ENCODE measurements at places on chromosomes 5 and 9.

DNA sequence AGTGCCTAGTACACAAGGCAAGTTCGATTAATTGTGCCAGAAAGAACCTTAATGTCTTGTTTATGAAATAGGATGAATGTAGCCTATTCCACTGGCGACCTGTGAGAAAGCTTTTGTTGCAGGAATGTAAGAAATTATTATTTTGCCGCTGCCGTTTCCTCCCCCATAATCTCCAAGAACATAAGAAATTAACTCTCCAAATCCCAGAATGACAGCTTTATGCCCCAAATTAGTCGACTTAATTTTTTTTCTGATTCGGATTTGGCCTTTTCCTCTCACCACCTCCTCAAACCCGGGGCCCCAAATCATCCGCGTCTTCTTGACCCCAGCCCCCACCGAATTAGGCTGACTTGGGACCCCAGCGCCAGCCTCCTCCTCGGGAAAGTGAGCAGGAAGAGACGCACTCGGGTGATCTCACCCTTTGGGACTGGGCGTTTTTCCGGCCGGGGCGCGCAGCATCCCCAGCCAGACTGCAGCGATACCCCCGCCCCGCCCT is 682 bp upstream of the SPTAN1 start:
- DNase-seq: no peak

DNA sequence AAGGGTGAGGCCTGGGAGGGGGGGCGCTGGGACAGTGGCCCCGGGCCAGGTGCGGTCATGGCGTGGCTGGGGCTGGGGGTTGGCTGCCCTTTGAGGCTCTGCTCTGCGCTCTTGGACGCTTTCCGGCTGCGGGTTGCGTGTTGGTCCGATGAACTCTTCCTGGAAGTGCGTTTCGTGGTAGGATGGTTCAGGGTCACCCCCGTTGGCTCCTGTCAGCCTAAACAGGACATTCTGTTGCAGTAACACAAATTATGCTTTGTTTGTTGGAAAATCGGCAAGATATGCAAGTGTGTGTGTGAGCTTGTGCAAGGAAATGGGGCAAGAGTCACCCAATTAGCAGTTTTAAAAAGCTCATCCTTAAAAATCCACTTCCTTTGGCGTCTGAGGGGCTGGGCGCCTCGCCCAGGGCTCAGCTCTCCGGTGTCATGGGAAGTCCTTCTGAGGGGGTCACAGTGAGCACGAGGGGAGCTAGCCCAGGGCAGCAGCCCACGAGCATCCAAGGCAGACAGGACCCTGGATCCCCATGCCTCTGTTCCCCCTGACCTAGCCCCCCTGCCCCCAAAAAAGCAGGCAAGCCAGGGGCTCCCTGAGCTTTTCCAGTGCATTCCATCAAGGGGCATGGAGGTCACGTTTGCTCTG is 22.2 kb upstream of the RNU6ATAC start:
- no peak for DNase-seq

DNA sequence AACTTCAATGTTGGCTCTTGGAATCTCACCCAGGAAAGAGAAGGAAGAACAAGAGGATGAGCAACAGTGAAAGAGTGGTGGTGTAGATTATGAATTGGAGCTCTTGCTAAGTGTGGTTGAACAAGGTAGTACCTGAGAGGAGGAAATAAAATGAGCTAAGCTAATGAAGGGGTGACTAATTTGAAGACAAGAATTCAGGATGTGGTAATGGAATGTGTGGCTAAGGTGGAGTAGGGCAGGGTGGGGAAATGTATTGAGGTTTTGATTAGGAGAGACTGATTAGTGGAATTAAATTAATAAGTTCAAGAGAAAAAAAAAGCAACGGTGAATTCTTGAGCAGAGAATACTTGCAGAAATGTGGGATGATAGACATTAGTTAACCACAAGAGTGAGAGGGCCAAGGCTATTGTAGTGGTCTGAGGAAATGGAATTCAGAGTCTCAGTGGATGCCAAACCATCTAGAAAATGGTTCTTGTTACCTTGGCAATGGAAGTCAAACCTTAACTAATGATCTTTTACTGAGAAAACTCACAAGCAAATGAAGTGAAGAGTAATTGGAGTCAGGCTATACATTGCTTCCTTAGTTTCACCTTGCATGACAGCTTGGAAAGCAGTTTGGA is 648.3 kb upstream of the ZNF608 start:
- no peak for DNase-seq

GRCh38 chr5:119270960-119271757 is 84.7 kb upstream of the TNFAIP8 start:
- DNase-seq: no peak

GRCh38 chr9:36787709-36788108 is 215.0 kb downstream of the MELK start:
- no peak for DNase-seq

GRCh38 chr5:9707732-9708462 is 77.7 kb upstream of the TAS2R1 start:
- DNase-seq: no peak

DNA sequence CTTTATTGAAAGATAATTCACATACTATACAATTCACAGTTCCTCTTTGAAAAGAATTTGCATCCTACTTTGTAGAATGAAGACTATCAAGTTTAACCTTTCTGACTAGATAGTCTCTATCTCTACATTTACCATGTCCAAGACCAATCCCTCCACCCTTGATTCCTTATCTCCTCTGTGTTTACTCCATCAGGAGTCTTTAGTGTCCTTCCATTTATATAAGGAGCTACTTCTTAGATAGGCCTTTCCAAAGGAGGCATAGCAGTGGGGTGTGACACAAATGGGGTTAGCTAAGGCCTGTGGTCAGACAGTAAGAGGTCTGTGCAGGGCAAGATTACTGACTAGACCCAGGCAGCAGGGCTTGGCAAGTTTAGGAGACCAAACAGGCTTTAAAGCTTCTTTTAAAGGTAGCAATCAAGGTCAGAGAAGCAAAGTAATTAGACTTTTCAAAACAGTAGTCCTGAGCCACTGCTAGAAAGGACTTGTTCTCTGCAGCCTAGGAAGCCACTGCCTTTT is 11.1 kb upstream of the DMXL1 start:
- DNase-seq: no peak

GRCh38 chr9:118575341-118576070 is 793.7 kb downstream of the BRINP1 start:
- no peak for DNase-seq

- DNase-seq: no peak
Observed at GRCh38 chr9:84146893-84147710, 166.5 kb downstream of the RMI1 start.

DNA sequence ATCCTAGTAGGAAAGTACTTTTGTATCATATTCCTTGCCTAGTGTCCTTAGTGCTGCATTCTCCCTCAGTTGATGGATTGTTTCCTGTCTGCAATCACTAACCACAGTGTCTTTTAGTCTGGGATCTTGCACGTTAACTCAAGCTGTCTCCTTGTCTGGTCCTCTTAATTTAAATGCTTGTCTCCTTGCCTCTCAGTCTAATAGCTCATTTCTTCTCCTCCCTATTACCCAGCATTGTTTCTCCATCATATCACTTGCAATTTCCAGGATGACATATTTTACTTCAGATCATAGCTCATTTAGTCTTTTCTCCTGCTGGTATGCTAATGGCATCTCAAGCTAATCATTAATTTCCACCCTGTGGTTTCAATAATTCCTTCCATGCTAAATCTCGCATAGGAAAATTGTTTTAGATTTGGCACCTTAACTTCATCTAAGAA is 2052.0 kb upstream of the C9orf72 start:
- DNase-seq: no peak

DNA sequence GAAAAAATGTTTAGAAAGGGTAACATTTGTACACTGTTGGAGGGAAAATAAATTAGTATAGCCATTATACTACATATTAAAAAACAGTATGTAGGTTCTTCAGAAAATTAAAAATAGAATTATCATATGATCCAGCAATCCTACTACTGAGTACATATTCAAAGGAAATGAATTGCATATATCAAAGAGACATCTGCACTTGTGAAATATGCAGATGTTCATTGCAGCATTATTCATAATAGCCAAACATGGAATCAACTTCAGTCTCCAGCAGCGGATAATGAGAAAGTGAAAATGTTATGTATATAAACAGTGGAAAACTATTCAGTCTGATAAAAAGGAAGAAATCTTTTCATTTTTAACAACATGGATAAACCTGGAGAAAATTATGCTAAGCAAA is 695.5 kb downstream of the SLCO4C1 start:
- DNase-seq: no peak

- no peak for DNase-seq
Observed at GRCh38 chr5:60687927-60688720, 11.8 kb downstream of the DEPDC1B start.

DNA sequence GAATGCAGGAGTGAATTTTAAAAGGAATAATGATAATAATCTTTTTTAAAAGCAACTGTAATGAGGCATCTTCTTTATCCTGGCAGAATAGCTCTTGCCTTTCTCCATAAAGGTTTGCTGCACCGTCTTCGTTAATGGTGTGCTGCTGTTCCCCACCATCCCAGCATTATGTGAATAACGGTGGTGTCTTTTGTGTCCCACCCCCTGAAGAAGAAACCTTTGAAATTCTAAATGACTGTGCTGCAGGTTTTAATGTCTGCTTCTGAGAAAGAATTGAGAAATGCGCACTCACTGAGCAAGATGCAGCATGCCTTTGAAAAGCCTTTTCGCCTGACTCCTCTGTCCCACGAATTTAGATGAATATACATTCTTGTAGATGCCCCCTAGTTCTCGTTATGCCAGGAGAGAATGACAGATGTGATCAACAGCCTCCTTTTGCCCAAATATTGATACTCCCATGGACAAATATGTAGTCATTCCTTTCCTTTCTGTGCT is 246.1 kb upstream of the ZNF462 start:
- DNase-seq: no peak

- DNase-seq: no peak
Observed at GRCh38 chr9:14958989-14959388, 48.8 kb upstream of the FREM1 start.

- no peak for DNase-seq
Observed at GRCh38 chr9:135674977-135675376, 11.9 kb downstream of the LCN9 start.

DNA sequence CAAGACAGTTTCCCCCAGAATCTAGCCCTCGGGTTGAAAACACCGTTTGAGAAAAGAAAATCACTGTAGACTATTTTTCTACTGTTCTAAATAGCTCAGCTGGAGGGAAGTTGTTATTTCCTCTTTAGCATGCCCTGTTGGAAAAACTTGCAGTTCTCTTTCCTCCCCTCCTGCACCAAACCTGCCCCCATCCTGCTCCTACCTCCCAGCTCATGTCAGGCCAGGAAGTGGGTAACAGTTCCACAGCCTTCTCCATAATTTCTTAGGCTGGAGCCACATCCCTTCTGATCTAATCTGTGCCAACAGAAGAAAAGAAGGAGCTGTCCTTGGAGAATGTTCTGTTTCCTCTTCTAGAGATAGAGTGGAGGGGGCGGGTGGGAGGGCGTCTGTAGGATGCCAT is 437.7 kb downstream of the SPOCK1 start:
- no peak for DNase-seq

GRCh38 chr5:33649549-33650482 is 209.1 kb downstream of the TARS1 start:
- no peak for DNase-seq

- no peak for DNase-seq
Observed at GRCh38 chr9:108953983-108954574, 19.9 kb downstream of the ABITRAM start.

GRCh38 chr9:130024597-130024994 is 18.4 kb downstream of the FNBP1 start:
- DNase-seq: no peak

- no peak for DNase-seq
Observed at GRCh38 chr9:100698945-100699344, 121.1 kb downstream of the CAVIN4 start.

- DNase-seq: no peak
Observed at GRCh38 chr5:76808141-76808691, 10.6 kb upstream of the F2RL1 start.

DNA sequence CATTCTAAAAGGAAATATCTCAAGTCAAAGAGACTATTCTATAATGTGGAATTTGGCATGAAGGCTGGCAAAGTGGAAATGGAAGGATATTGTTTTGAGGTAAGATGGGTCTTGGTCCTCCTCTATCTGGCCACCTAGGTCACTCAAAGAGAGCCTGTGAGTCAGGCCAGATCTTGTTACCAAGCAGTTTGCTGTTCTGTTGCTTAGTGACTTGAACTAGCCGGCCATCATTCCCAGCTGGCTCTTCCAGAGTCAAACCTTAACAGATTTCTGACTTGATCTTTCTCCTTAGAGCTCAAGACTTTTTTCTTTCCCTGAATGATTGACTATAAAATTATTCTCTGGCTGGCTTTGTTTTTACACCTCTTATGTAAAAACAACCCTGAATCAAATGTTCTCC is 136.1 kb downstream of the PDE4D start:
- no peak for DNase-seq

GRCh38 chr5:161167016-161167767 is 315.2 kb upstream of the ATP10B start:
- DNase-seq: no peak

DNA sequence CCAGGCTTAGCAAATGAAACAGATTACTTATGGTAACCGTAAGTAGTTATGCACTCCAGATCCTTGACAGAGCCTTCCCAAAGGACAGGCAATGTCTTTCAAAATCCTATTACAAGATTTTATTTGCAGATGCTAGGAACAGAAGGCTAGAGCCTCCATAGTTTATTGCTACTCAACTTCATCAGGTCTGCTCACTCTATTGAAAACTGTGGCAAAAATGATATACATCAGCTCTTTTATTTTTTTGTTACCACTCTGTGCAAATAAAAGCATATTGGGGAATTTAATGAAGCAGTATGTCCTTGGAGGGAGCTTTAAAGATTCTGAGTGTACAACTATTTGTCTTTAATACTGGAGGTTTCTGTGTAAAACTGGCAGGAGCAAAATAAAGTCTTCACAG is 46.5 kb downstream of the SLC44A1 start:
- DNase-seq: no peak

GRCh38 chr9:134555094-134555650 is 86.4 kb upstream of the COL5A1 start:
- DNase-seq: no peak

DNA sequence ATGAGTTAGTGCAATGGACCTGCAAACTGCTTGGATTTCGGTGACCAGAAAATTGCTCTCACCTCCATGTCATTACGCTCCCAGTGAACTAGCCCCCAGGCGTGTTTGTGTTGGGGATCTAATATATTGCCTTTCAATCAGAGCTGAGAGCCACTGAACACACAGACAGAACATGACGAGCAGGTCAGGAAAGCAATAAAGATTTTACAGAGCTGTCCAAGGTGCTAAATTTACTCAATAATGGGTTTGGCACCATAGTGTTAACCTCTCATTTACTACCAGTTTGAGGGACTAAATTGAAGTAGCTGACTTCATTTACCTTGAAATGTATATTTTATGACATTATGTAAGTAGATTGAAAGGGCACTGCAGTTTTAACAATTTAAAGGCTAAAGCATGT is 383.0 kb downstream of the EBF1 start:
- no peak for DNase-seq

DNA sequence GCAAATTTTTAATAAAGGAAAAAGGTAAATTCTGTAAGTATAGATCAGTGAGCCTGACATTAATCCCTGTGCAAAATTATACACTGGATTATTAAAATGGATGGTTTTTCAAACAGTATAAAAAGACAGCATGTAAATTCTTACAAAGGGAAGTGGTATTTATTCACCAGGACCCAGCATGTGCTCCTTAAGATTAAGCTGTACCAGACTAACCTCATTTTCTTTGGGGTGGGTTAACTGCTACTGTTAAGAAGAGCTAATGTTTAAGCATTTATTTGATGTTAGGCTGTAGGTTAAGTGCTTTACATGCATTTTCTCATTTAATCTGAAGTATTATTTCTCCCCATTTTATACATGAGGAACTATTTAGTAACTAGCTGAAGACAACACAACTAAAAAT is 60.3 kb upstream of the RFX3 start:
- no peak for DNase-seq

Data from GOT3 (cell line).